Spinal cord (tissue), 10 donors: ENCODE measurements at places on chromosomes 11 and 22. TPM values are rescaled to one million over a fixed set of nuclear protein-coding genes. Genes with fewer than 3 reads are reported as not detected.
A peak's percentile ranks its signal among the peaks of the same experiment; 100 is the strongest.

Gene OOSP4A
- polyA plus RNA-seq: not detected

Gene GPR83
- polyA plus RNA-seq: 3.6 TPM

Gene FJX1
- polyA plus RNA-seq: 69.6 TPM

Gene CLDN5
- 98.9 TPM for polyA plus RNA-seq

Gene CPT1B
- 24.5 TPM for polyA plus RNA-seq

Gene PTH
- not detected for polyA plus RNA-seq

DNA sequence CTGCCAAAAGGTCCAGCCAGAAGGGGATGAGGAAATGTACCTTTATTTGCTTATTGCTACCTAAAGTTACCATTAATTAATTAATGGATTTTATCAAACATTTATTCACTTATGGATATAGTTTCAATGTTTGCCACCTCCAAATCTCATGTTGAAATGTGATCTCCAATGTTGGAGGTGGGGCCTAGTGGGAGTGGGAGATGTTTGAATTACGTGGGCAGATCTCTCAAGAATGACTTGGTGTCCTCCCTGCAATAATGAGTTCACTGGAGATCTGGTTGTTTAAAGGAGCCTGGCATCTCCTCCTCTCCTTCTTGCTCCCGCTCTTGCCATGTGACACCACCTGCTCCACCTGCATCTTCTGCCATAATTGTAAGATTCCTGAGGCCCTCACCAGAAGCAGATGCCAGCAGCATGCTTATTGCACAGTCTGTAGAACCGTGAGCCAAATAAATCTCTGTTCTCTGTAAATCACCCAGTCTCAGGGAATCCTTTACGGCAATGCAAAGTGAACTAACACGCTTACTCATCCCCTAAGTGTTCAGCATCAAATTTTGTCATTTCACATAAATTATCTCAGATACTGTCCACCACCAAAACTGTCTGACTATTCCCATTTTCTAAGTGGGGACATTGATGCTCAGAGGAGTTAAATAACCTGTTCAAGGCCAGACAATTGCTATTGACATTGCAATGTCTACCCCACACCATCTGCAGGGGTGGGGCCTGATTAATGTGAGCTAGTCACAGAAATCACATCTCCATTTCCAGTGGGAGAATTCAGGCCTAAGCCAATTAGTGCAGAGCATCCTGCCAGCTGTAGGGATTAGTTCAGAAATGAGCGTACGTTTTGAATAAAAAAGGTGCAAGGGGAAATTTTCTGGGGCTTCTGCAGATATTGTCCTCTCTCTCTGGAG lies 51.6 kb upstream of the SYN3 start:
- no peak for DNase-seq

GRCh38 chr11:1828542-1828941 lies 6.2 kb upstream of the SYT8 start:
- no peak for DNase-seq

DNA sequence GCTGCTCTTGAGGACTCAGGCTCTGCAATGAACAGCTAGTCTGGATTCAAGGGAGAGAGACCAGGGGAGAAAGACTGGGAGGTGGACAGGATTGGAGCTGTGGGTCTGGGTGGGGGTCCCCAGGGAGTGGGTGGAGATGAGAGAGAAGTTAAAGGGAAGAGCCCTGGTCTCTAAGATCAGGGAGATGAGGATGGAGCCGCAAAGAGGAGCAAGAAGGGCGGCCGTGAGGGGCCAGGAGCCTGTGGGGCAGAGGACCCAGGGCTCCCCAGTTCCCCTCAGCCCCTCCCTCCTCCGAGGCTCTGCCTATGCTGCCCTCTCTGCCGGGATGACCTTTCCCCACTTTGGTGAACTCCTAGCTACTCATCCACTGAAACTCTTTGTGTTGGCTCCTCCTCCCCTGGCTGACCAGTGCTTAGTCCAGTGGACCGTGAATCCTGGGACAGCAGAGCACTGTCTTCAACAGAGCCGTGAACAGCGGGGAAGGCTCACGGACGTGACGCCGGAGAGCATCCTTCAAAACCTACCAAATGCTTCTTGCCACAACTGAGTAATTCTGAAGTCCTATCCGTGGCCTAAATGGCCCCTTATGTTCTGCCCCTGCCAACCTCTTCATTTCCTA lies 16.4 kb upstream of the RFPL3 start:
- no peak for DNase-seq

- DNase-seq: no peak
Observed at GRCh38 chr11:22688914-22689313, 22.5 kb downstream of the GAS2 start.

GRCh38 chr11:101583251-101584128 lies at the start of gene TRPC6:
Gene TRPC6 (minus strand): TSS chr11:101584007. CDS start chr11:101583503, 504 bp downstream.
- peak; percentile 68 for DNase-seq

DNA sequence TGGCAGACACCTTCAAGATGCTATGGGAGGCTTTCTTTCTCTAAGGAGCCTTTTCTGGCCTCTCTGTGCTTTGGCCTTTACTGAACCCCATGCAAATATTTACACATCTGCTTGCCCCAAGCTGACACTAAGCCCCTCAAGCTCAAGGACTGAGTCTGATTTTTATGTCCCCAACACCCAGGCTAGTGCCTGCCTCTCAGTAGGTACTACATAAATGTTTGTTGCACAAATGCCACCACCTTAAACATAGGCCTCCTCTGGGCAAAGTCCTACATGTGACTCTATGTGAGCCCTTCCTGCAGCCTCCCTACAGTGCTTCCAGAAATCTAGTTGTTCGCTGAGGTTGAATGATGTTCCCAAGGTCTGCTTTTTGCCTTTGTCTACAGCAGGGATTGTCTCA lies 187.6 kb downstream of the DBX1 start:
- DNase-seq: no peak

GRCh38 chr11:97909614-97910399 lies 1110.9 kb upstream of the CNTN5 start:
- no peak for DNase-seq

DNA sequence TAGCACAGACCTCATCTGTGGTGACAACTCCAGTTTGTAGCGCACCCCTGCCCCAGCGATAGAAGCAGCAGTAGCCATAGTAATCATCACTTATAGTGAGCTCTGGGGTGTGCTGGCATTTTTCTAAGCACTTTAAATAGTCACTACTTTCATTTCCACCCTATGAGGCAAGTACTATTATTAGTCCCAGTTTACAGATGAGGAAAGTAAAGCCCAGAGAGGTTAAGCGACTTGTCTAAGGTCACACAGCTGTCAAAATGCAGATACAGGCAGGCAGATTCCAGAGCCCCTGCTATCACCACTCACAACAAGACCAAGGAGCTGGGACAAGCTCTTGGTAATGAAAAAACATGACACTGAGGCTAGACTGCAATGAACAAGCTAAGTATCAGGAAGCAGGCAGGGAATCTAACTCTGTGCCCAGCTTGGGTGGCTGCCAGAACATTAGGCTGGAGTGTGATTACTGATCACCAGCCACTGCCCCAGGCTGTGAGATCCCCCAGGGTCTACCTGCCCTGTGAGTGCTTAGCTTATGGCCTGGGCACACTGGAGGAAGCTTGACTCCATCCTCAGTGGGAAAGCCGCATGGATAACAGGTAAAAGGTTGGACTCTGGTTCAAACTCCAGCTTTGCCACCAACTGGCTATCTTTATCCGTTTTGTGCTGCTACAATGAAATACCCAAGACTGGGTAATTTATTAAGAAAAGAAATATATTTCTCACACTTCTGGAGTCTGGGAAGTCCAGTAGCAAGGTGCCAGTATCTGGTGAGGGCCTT lies 561.1 kb downstream of the MN1 start:
- no peak for DNase-seq

GRCh38 chr22:18078329-18079041 lies 695 bp downstream of the PEX26 start:
- no peak for DNase-seq

DNA sequence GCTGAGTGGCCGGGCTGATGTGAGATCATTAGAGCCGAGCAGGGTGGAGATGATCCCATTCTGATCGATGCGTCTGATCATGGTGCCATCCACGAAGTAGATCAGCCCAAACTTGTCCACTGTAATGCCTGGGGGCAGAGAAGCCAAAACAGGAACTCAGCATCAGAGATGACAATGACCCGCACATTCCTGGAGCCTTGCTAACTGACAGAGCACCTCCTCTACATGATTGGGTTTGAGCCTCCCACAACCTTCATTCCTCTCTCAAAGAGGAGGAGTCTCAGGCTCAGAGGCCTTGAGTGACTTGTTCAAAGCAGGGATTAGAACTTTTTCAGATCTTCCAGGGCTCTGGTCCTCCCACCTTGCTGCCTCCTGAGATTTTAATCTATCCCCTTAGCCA lies 133.7 kb upstream of the NARS2 start:
- DNase-seq: no peak

GRCh38 chr11:101323997-101324396 lies 194.4 kb upstream of the PGR start:
- DNase-seq: no peak

- DNase-seq: no peak
Observed at GRCh38 chr11:85044911-85045310, 582.2 kb downstream of the DLG2 start.

DNA sequence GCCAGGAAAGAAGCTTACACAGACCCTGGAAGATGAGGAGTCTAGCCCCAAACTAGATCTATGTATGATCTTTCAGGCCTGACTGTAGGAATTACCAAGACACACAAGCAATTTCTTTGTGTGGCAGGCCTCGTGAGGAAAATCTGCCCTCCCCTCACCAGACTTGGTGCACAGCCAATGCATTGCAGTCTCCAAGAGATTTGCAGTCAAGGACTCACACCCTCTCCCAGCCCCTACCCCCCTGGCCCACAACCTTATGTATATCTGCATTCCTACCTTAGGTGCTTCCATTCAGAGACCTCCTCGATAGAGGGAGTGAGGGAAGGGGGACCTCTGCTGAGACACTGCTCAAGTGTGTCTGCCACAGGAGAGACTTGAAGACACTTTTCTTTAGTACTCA lies 9.8 kb downstream of the OR8B12 start:
- DNase-seq: no peak

DNA sequence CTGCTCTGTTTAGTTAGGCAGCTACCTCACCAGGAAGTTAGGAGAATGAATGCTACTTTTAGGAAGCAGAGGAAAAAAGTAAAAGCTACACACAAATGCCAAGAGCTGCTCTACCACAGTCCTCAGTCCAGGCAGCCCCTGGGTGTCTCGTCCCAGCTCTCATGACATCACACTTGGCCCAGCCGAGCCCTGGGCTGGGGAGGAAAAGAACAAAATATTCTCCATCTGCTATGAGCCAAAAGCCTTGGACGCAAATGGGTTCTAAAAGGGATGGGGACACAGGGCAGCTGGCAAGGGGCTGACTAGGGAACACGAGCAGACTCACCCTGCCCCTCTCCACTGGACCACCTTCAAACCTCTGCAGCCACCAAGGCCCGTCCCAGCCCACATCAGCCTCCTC lies 26.1 kb downstream of the TMEM184B start:
- DNase-seq: no peak

GRCh38 chr22:26669060-26669481 lies 11.7 kb downstream of the MIAT start:
- DNase-seq: no peak

DNA sequence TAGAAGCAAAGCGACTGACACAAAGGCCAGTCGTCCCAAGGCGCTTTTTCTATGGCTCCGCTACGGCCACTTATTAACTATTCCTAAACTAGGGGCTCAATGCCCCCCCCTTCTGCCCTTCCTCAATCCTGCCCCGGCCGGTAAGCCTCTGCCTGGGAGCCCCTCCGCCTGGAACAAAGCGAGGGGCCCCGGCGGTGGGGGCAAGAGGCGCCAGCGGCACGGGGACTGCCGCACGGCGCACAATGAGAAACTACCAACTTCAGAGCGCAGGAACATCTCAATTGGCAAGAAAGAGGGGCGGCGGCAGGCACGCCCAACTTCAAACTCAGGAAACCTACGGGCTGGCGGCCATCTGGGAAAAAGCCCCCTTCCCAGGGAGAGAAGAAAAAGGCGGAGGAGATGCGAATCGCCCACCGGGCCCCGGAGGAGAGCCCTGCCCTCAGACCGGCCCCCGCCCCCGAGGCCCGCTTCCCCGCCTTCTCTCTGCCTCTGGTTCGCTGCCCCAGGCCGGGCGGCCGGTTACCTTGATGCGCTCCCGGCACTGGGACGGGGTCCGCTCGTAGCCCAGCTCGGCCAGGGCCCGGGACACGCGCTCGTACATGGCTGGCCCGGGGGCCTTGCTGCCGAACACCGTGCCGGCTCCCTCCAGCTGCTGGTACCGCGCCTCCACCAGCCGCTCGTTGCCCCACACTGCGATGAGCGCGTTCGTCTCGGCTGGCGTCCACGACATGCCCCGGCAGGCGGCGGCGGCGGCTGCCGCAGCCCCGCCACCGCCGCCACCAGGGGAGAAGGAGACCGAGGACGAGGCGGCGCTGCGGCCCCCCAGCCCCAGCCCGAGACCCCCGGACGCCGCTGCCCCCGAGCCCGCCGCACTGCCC lies 619 bp downstream of the MSANTD2 start:
- DNase-seq: peak; percentile 48

- no peak for DNase-seq
Observed at GRCh38 chr11:47359586-47359985, 7.1 kb upstream of the MYBPC3 start.

- no peak for DNase-seq
Observed at GRCh38 chr11:128946648-128947047, 4.0 kb upstream of the TP53AIP1 start.

DNA sequence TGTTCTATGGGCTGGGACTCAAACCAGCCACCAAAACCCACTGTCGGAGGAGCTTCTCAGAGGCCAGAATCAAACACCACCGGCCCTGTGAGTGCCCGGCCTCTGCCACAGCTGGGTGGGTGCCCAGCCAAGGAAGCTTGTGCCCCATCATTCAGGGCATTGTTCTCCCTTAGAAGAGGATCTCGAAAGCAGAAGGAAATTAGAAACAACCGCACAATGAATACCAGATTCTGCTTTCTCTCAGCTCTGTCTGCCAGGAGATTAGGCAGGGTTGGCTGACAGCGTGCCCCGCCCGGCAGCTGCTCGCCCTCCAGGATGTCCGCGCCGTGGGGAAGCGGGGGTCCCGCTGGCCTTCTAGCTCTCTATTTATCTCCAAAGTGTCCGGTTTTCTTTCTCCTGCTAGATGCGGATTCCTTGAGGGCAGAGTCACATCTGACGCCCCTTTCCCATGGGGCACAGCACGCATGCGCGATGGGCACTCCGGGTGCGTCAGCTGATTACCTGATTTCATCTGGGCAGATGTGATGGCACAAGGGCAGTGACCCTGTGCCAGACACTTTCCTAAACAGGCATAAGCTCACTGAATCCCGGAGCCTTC lies 25.5 kb downstream of the SCGB1A1 start:
- DNase-seq: peak; percentile 96

DNA sequence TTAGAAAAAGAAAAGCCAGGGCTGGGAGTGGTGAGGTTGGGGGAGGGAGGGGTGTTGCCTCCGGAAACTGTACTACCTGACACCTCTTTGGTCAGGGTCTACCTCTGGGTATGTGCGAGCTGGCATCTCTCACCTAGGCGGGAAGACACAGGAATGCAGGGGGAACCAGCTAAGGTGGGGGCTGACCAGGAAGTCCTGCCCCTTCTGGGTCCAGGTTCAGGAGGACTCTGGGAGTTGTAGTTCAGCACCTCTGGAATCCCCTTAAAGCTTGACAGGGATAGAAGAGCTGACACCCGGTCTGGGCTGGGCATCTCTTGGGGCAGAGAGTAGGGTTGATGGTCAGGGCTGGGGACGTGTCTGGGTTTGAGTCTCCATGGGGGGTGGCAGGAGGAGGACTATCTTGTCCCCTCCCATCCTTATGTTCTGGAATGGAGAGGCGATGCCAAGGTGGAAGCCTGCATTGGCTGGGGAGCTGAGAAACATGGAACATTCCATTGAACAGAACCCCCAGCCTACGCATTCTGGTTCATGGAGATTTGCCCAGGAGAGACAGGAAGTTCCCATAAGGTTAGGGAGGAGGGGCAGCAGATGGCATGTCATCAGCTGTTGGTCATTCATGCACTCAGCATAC lies 2.1 kb upstream of the KIAA1671 start:
- no peak for DNase-seq

GRCh38 chr22:42947211-42947990 lies 67.5 kb downstream of the PACSIN2 start:
- DNase-seq: no peak
